ENCODE measurements at places on chromosomes 2 and 18. TPM values are rescaled to one million over a fixed set of nuclear protein-coding genes. Genes with fewer than 3 reads are reported as not detected.
A peak's percentile ranks its signal among the peaks of the same experiment; 100 is the strongest.

- H3K4me1 ChIP-seq: peaks cover 19% of the 10 kb centered on the region
- peak; percentile 12 for DNase-seq
- no peaks in the 10 kb centered on the region for H3K27me3 ChIP-seq
Observed at GRCh38 chr18:49178736-49179135, 228.0 kb upstream of the SMAD7 start.

- H3K4me3 ChIP-seq: peak overlapping the region; percentile 95
- peaks cover 34% of the 10 kb centered on the region for H3K4me1 ChIP-seq
- peak; percentile 51 for DNase-seq
- no peaks in the 10 kb centered on the region for H3K27me3 ChIP-seq
- no peaks in the 10 kb centered on the region for H3K36me3 ChIP-seq
- peak overlapping the region; percentile 10 for H3K27ac ChIP-seq
Observed at GRCh38 chr18:7567474-7568425, 634 bp downstream of the PTPRM start.

DNA sequence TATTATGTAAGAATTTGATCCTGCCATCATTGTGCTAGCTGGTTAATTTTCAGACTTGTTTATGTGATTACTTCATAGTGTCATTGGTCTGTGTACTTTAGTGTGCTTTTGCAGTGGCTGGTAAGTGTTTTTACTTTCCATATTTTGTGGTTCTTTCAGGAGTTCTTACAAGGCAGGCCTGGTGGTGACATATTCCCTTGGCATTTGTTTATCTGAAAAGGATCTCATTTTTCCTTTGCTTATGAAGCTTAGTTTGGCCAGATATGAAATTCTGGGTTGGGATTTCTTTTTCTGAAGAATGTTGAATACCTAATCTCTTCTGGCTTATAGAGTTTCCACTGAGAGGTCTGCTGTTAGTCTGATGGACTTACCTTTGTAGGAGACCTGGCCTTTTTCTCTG, 72.8 kb upstream of the MC4R start:
- H3K4me1 ChIP-seq: no peaks in the 10 kb centered on the region
- H3K36me3 ChIP-seq: no peaks in the 10 kb centered on the region
- no peak overlapping the region for H3K4me3 ChIP-seq
- no peaks in the 10 kb centered on the region for H3K27me3 ChIP-seq

DNA sequence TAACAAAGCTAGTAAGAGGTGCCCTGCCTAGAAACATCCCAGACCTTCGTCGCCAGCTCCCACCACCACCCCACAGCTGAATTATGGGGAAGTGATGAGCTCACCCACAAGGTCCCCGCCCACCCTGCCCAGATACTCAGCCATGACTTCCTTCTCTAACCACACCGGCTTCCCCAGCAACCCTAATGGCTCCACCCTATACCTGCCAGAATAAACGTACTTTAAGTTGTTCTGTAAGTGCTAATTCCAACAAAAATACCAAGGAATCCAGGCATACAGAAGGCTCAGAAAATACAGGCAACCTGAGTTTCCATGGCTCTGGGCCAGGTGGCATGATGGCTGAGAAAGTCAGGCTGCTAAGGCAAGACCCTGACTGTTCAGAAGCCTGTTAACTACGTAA, 39.1 kb downstream of the TMEM163 start:
- H3K4me3 ChIP-seq: no peak overlapping the region
- no peaks in the 10 kb centered on the region for H3K36me3 ChIP-seq
- peaks cover 20% of the 10 kb centered on the region for H3K4me1 ChIP-seq
- no peaks in the 10 kb centered on the region for H3K27me3 ChIP-seq
- no peak overlapping the region for H3K27ac ChIP-seq

DNA sequence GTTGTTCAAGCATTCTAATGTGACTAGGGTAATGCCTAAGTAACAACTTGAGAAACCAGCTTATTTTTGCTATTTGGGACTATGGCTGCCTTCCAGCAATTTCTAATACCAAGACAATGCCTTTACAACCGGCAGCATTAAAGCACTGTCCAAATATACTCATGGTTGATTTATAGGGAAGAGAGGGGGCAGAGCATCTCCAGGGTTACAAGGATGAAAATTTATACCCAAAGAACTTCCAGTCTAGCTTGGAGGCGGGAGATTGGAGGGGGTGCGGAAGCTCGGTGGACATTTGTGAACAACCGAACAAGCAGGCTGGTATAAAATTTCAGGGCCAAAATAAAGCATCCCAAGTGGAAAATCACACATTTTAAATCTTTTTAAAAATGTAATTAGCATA, 294.9 kb upstream of the STON1 start:
- H3K4me3 ChIP-seq: no peak overlapping the region
- no peaks in the 10 kb centered on the region for H3K27me3 ChIP-seq
- H3K36me3 ChIP-seq: no peaks in the 10 kb centered on the region
- H3K27ac ChIP-seq: no peak overlapping the region
- H3K4me1 ChIP-seq: no peaks in the 10 kb centered on the region

PAX8 gene
- total RNA-seq: 2.6 TPM

REG1B gene
- not detected for total RNA-seq

TTN gene
- total RNA-seq: 1.1 TPM

All from PC-3 (cell line).